ENCODE measurements at places on chromosomes 5 and 9.

DNA sequence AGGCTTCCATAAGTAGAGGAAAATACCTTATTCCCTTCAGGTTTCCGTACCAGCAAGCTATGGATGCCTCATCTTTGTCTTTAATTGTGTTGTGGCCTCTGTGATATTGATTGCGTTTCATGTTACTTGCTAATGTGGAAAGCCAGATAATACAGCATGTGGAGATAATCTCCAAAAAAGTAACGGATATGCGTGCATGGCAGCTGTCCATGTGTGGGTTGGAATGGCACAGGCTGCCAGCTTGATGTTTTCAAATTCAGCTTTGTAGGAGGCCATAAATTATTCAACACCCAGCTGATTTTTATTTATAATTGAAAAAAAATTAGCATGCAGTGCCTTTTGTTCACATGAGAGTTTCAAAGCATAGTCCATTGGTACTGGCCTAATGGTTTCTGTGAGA is 144.9 kb downstream of the GIN1 start:
- no peak for DNase-seq

DNA sequence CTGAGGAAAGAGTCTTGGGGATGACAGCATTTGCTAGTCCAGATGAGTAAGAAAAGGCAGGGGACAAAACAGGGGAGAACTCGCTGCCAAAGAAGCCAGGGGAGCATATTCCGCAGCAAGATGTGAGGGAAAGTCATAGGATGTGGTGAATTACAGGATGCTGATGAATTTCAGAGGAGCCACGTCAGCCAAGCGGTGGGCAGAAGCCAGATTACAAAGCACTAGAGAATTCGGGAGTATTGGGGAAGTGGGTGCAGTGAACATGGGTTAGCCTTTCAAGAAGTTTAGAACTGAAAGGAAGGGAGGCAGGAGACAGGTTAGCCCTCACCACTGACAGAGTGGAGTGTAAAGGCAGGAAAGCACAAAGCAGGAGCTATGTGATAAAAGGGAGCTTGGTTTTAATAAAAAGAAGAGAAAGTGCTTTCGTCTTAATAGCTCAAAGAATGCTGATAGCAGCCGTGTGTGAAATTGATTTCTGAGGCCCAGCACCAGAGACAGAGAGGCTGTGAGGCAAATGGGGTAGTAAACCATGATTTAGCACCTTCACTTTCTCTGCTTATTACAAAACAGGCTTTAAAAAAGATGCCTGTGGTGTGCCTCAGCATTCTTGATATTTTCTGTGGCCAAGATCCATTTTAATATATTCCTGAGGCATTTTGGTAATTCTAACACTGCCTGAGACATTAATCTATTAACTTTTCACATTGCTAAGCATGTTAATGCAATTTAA is 16.9 kb downstream of the ADAMTSL1 start:
- no peak for DNase-seq

GRCh38 chr9:95605101-95605500 is 88.3 kb upstream of the PTCH1 start:
- DNase-seq: no peak

GRCh38 chr5:33588654-33589372 is 148.0 kb downstream of the TARS1 start:
- no peak for DNase-seq

DNA sequence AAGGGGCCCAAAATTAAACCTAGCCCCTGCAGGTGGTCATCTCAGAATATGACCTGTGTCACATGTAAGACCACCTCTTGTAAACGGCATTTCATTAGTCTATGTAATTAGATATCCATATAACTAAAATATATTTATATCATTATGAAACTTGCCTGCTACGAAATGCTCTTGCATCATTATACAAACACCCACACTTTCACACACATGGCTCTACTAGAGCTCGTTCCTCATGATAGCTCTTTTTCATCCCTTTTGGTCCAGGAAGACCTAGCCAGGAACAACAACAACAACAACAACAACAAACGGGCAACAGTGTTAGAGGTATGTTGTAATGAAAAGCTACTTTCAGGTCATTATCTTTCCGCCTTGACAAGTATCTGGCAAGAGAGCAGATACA is 58.6 kb downstream of the LHFPL2 start:
- no peak for DNase-seq

DNA sequence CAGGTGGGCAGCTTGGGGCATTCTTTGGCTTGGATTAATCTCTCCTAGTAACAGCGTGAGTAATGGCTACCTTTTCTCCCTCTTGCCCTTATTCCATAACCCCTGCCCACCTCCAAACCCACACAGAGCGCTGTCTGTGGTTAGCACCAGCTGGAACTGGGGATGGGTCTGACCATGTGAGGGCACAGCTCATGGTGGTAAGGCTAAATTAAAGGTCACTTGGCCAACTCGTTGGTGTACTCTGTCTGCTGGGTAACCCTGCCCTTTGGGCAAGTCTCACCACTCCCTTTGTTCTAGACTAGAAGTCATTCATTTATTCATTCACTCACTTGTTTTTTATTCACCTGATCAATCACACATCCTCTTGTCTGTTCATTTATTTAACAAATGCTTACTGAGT is 27.8 kb downstream of the PPARGC1B start:
- no peak for DNase-seq

- no peak for DNase-seq
These were observed 154.7 kb downstream of the KIAA0825 start for GRCh38 chr5:94463739-94464138.

DNA sequence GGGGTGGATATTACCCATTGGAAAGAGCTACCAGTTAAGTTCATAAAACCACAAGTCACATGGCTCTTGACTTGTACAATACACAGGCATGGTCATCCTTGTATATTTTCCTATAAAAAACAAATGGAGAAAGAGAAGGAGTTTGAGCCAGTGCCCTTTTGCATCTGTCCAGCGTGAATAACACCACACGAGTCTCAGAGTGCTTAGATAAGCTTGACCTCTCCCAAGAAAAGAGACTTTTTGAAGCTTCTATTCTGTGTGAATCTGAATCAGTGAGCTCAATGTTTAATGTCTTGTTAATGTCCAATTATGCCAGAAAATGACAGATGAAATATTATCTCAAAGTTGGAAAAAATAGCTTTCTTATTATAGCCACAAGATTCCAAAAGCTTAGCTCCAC is 30.9 kb upstream of the LPAR1 start:
- DNase-seq: no peak

DNA sequence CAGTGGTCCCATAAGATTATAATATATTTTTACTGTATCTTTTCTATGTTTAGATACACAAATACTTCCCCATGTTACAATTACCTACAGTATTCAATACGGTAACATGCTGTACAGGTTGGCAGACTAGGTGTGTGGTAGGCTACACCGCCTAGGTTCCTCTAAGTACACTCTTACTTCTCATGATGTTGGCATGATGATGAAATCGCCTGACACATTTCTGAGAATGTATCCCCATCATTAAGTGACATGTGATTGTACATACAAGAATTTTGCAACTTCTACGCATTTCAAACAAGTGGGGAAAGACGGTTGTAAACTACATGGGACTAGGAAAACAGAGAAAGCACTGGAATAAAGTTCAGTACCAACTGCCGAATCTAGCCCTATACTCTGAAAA is 53.3 kb downstream of the SETX start:
- DNase-seq: no peak

DNA sequence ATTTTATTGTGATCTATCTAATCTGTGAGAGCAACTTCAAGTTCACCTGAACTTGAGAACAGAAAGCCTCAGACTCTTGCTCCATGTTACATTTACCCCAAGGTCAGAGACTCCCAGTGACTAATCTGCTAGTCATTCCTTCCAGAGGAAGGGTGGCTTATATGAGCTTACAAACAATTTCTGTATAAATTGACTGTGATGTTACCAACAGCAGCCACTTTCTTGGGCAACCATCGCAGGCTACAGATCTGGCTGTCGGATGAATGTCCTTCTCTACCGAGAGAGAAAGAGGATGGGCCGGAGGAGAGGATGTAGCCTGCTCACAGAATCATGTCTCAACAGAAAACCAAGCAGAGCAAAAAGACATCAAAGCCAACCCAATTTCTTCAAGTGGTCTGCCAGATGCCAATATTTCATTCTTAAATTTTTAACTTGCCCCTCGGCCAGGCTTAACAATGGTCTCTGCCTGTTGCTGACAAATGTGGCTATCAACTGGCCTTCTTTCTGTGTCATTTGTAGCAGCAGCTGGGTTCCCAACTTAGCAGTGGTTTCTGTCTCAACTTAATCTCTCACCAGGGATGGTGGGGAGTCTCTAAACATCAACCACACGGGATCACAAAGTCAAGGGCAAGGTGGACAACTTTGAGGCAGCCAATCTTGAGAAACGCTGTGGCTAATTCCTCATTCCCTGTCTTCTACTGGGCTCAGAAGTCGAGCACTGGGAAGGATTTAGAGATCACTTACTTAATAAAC is 81.3 kb downstream of the RAPGEF1 start:
- DNase-seq: no peak

DNA sequence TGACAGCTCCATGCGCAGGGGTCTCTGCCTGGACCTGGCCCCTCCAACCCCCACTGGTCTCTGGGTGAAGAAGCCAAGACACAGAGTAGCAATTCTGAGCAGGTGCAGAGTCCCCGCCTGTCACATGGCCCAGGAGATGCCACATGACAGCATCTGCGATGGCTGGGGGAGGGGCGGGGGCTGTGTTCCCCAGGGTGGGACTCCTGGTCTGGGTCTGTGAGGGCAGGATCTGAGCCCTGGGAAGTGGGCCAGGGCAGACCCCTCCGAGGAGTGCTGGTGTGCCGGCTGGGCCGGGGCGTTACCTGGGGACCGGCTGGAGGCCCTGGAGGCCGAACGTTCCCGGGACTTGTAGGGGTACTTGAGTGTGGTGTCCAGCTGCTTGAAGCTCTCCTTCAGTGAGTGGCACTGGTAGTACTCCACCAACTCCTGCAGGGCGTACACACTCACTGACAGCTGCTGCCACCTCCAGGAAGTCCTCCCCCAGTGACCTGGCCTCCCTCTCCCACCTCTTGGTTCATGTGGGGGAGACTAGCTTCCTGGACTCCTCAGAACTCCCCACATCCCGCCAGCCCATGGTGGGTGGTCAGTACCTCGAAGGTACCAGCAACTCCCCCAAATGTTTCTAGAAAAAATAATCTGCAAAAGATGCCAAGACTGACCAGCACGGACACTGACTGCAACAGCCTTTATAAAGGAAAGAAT is 32.1 kb upstream of the SARDH start:
- peak; percentile 62 for DNase-seq

- no peak for DNase-seq
These were observed 568.0 kb upstream of the KLF4 start for GRCh38 chr9:108057421-108058134.

GRCh38 chr5:40801771-40802562 is 3.8 kb upstream of the PRKAA1 start:
- no peak for DNase-seq

GRCh38 chr9:36317766-36318165 is 59.5 kb upstream of the GNE start:
- DNase-seq: no peak

DNA sequence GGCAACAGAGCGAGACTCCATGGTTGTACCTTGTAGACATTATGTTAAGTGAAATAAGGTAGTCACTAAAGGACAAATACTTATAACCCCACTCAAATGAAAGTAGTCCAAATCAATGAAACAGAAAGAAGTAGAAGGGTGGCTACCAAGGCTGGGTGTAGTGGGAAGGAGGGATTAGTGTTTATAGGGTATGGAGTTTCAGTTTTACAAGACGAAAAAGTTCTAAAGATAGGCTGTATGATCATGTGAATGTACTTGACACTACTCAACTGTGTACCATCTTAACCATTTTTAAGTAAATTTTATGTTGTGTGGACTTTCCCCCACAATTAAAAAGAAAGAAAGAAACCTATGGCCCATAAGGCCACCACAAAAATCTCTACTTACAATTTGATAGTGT is 32.2 kb downstream of the ALDH7A1 start:
- DNase-seq: no peak

DNA sequence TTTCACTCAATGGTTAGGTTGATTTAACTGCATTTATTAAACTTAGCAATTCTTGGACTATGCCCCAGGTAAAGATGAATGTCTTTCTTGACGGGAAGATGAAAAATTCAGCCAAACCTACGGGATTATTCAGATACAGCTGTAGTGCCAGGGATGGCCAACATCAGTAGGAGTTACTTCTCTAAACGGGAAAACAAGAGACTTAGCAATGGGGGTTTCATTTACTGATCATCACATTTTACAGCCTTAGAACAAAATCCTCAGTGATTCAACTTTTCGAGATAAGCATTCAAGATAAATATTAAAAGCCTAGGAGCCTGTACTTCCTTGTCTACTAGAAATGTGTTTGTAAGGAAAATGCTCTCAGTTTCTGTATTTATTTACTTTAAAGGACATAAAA is 46.1 kb downstream of the S1PR3 start:
- DNase-seq: no peak

DNA sequence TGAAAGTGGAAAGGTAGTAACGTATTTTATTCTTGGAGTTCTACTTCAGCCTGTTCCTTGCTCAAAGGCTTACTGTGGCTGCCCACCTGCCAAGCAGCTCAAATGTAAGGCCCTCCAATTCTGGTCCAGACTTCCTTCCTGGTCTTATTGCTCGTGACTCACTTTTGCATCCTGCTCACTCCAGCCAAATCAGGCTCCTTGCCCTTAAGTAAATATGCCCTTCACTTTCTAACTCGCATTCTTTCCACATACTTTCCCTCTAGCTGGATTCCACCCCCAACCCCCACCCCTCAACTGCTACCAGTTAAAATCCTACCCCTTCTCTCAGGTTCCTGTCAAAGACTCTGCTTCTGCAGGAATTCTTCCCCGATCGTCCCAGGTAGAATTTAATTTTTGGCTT is 96.6 kb downstream of the GALNT10 start:
- DNase-seq: no peak

- DNase-seq: no peak
These were observed 125.3 kb downstream of the PHF2 start for GRCh38 chr9:93701494-93702218.

- no peak for DNase-seq
These were observed 5.1 kb downstream of the SLC25A48 start for GRCh38 chr5:135839566-135839965.

DNA sequence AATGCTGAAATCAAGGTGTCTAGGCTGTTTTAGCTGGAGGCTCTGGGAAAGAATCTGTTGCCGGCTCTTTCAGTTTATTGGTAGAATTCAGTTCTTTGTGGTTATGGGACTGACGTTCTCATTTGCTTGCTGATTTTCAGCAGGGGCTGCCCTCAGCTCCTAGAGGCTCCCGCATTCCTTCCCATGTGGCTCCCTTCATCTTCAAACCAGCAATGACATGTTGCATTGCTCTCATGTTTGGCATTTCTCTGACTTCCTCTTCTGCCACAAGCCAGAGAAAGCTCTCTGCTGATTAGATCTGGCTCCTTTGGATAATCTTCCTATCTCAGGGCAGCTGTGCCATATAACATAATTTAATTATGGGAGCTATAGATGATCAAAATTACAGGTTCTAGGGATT is 360.3 kb downstream of the LRRC70 start:
- DNase-seq: no peak

All from type B pancreatic cell (in vitro differentiated cells).